Activated CD8-positive, alpha-beta memory T cell treated with anti-CD3 and anti-CD28 coated beads for 4 hours (primary cell): ENCODE measurements at places on chromosomes 3 and 15.

DNA sequence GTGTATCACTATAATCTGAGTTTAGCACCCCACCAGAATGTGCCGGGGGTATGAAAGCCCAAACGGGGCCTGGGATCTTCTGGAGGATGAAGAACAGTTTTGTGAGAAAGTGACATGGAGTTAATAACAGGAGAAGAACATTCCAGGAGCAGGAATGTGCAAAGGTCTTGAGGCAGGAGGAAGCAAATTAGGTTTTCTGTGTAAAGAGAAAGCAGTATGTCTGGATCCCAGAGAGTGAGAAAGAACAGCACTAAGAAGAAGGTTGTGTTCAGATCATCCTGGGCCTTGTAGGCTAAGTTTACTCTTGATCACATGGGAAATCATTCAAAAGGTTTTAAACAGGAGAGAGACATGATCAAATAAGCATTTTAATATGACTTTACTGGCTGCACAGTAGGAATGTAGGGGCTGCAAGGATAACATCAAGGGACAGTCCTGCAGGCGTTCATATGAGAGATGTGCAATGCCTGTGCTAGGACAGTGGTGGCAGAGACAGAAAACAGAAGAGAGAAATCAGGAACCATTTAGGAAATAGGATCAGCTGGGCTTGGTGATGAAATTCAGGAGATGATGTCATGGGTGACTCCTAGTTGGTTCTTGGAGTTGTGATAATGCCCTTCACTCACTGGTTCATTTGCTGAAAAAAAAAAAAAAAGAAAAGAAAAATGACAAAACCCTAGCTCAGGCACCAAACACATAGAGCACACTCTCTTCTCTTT lies 113.5 kb downstream of the TNIK start:
- DNase-seq, result no peak

DNA sequence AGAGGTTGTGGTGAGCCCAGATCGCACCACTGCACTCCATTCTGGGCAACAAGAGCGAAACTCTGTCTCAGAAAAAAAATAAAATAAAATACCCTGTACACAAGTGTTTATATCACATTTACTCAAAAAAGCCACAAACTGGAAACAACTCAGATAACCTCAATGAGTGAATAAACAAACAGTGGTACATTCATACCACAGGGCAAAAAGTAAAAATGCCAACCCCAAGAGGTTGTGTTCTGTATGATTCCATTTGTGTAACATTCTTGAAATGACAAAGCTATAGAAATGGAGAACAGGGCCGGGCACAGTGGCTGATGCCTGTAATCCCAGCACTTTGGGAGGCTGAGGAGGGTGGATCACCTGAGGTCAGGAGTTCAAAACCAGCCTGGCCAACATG lies 12.9 kb downstream of the EDC3 start:
- DNase-seq, result no peak

DNA sequence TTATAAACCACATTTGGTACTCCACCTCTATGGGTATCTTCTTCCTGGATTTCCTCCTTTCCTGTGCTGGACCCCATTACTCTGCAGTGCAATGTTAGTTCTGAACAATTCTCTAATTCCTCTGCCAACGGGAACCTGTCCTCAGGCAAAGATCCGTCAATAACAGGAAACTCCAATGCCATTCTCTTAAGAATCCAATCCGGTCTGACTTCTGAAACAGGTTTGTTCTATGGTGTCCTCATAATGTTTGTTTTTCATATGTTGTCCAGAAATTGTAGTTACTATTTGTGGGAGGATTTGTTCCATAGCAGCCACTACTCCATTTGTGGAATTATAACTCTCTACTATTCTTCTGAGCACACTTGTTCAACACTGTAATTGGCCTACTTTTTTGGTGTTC lies 112.7 kb downstream of the TBL1XR1 start:
- no peak for DNase-seq

DNA sequence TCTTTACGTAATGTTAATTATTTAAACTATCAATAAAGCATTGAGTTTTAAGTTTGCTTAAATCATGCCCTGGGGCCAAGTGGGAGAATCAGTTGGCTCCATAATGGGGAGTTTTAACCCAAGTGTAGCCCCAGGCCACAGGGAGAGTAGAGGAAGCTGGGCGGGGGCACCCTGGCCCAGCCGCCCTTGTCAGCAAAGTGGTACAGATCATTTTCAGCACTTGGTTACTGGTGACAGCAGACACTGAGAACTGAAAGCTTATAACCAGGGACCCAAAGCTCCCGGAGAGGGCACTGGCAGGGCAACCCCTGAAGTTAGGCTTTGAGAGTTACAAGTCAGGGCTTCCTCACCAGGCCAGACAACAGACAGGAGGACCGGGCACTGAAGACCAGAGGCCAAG lies 90.6 kb downstream of the SEMA5B start:
- DNase-seq, result no peak

GRCh38 chr15:99504071-99504822 lies 61.5 kb upstream of the MEF2A start:
- DNase-seq, result no peak

DNA sequence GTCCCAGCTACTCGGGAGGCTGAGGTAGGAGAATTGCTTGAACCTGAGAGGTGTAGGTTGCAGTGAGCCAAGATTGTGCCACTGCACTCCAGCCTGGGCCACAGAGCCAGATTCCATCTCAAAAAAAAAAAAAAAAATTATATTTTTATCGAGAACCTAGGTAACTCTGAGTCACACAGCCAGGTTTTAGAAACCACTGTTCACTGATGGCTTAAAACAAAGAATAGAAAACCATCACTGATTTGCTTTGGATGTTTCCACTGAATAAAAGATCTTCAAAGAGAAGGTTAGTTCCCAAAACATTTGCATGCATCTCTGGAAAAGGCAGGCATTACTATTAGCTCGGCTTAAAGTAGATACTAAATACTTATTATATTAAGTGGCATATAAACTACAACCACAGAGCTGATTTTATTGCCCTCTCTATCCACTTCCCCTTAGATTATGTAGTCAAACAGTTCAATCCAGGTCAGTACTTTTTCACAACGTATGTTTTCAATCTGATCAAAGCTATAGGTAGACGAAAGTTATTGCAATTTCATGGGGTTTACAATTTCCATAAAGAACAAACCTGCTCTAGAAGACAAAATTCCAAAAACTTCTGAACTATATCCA lies 1.4 kb downstream of the B4GALT4 start:
- DNase-seq, result no peak
